Stimulated activated naive CD8-positive, alpha-beta T cell treated with anti-CD3 and anti-CD28 coated beads, Interleukin-15, Interleukin-2, amounts not matched to agents 100 U/mL and 50 U/mL, for 24 hours (primary cell): ENCODE measurements at places on chromosomes 1 and 21.

GRCh38 chr1:28058168-28058567, 30.2 kb downstream of the EYA3 start:
- no peak for DNase-seq

DNA sequence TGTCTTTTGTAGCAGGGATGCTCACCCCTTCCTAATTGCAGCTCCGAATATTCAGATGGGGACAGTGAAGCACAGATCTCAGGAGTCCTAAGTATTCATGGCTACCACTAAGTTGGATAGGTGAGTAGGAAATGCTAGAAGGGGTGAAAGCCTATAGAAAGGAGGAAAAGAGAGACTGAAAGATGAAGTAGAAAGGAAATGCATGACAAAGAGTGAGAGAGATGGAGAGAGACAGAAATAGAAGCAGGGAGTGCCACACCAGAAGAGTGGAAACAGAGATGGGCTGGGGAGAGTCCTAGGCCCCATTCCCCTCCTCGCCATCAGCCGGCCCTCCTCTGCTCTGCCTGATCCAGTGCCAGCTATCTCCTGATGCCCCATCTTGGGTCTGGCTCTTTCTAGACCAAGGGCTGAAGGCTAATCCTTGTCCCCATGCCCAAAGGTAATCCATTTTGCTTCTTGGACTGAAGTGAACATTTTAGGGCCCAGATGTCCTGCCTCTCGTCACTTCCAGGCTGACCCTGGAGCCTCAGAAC, 2.0 kb downstream of the PEA15 start:
- no peak for DNase-seq

GRCh38 chr1:39023140-39023539, 3.0 kb upstream of the NDUFS5 start:
- DNase-seq: no peak

DNA sequence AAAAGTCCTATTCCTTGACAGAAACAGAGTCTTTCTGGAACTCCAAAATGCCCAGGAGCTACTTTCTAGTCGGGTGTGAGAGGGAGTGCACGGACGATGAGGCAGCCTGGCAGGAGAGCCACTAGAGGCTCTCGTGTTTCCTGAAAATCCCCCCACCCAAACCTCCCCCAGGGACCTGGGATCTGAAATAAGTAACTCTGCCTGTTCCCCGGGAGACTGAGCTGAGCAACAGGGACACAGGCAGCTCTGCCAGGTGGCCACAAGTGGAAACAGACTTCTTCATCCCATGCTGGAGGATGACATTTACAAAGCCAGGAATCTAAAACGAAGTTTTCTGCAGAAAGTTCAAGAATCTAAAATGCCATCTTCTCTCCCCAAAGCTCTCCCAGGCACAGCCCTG, 77.1 kb downstream of the ITPKB start:
- no peak for DNase-seq

- no peak for DNase-seq
These were observed 57.9 kb upstream of the GJB5 start for GRCh38 chr1:34696981-34697380.

DNA sequence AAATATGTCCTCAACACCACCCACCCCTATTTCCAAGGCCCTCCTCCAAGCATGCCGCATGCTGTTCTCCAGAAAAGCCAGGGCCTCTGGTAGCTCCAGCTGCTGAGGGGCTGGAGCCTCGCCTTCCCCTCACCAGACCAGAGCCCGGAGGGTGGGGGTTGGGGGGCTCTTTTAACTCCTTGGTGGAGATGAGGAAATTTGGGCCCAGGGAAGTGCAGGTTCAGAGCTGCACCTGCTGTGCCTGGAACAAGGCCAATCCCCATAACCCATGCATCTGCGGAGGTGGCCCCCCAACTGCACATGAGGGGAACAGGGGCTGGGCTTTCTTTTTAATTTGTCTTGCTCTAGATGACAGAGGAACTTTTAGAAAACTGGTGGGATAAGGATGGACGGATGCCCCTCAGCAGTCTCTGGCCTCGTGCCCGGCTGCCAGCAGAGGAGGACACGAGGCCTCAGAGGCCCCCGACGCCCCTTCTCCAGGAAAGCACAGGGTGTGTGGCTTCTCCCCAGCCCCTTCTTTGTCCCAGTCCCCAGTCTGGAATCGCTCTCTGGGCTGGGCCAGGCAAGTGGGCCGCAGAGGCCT, 550 bp upstream of the SELENON start:
- DNase-seq: no peak

- no peak for DNase-seq
These were observed 36.0 kb downstream of the RRP1 start for GRCh38 chr21:43825242-43825935.

DNA sequence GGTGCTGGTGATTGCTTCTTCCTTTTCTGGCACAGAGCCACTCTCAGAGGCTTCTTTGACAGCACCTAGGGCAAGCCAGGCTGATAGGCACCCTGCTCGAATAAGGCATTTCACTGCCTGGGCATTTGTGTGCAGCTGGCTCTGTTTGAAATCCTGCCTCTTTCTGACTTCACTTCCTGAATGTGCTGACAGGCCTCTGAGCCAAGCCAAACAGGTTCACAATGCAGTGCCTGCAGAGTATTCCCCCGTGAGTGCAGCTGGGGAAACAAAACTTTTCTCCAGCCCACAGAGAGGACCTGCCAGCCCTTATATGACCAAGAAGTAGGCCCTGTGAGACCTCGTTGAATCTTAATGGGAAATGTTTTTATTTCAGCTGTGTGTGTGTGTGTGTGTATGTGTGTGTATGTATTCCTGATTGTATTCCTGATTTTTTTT, 10.4 kb downstream of the JUN start:
- no peak for DNase-seq

DNA sequence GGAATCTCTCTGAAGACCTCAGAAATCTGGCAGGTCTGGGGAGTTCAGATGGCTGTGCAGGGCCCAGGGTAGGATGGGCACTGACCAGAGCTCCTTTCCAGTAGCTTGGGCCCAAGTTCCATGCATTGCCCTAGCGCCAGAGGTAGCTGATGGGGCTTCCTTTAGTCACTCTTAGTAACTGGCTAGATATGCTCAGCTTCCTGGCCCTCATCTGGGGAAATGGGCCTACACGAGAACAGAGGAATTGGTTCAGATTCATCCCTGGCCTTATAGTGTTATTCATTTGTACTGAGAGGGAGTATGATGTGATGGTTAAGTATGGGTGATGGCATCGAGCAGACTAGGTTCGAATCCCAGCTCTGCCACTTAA, 15.5 kb upstream of the PSMB2 start:
- DNase-seq: no peak

GRCh38 chr1:182802006-182802803, 12.6 kb downstream of the NPL start:
- no peak for DNase-seq

GRCh38 chr1:12602659-12603024, 15.4 kb downstream of the DHRS3 start:
- DNase-seq: no peak

DNA sequence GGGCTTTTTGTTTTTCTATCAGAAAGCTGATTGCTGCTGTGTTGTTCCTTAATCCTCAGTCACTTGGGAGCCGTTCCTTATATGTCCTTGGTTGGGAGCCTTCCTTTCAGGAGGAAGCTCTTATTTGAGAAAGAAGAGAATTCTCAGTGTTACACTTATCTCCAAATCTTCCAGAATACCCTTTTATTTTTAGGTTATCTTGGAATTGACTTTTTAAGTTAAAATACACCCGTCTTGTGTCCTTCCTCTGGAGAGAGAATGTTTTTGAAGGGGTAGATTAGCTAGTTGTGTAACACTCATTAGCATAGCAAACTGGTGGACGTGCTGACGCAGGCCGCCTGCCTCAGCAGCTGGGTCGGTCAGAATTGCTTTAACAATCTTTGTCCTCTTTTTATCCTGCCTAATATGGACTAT, 42.1 kb downstream of the LRRC8B start:
- no peak for DNase-seq

DNA sequence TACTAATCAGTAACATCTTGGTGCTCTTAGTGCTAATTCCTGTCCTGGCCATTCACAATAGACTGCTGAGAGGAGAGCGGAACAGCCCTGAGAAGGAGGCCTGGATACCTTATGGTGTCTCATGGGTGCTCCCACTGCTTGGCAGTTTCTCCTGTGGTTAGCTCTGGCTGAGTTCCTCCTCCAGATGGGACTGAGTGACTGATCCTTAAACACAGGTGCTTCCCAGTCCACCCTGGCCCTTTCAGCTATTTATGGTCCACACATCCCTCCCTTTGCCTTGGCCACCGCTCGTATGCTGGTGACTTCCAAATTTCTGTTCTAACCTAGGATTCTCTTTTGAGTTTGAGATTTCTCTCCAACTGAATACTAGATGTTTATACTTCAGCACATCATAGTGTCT, 157.0 kb upstream of the CACNA1E start:
- no peak for DNase-seq

GRCh38 chr21:29449306-29449950, 150.7 kb downstream of the BACH1 start:
- no peak for DNase-seq

- no peak for DNase-seq
These were observed 59.8 kb downstream of the CAPN2 start for GRCh38 chr1:223771814-223772770.

DNA sequence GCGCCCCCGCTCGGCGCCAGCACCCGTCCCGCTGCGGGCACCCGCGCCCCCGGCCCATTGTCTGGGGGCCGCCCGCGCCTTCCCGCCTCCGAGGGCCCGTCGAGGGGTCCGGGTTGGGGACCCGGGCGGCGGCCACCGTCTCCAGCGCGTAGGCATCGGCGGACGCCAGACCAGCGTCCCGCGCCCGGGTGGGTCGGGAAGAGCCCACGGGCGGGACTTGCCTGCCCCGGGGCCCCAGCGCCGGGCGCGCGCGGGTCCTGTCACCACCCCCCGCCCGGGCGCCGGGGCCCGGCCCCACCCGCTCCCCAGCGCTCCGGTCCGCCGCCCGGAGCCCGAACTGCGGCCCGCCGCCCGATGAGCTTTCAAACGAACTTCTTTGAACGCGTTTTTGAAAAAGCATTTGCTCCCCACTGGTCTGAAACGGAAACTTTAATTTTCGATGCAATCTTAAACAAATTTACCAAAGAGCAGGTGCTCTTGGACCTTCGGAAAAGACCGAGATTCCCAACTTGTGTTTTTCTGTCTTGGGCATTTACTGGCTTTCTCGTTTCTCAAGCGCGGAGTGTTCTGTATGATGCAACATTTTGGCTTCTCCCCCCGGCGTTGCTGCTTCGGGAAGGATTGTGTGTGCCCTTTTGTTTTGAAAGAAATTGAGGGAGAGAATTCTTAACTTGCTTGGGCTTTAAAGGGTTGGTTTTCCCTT, 615 bp downstream of the CLIC4 start:
- peak; percentile 38 for DNase-seq

DNA sequence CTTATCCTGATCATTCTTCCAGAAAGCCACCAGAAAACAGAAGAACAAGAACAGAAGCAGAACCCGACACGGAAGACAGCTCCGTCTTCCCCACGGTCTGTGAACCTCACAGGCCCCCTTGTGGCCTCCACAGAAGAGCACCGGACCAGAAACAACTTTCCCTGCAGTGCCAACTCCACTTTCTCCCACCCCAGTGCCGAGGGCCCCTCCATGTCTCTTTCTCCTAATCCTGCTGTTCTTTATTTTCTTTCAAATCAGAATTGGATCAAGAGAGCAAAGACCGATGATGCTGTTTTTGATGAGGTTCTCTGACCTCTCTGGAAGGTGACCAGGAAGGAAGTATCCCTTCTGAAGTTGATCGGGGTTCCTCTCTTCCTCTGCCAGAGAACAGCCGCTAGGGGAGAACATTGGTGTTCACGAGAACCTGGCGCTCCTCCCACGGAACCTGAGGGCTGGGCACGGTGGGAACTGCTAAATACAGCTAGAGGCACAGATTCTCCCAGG, 58.9 kb upstream of the CTTNBP2NL start:
- DNase-seq: peak; percentile 17

- DNase-seq: no peak
These were observed 22.0 kb downstream of the IQGAP3 start for GRCh38 chr1:156550346-156550745.

- DNase-seq: no peak
These were observed 58.6 kb upstream of the BACH1 start for GRCh38 chr21:29240136-29240535.

- DNase-seq: no peak
These were observed 31.8 kb downstream of the RUNX1 start for GRCh38 chr21:35017256-35017655.

GRCh38 chr1:41246568-41246967, 4.5 kb upstream of the SCMH1 start:
- no peak for DNase-seq

- no peak for DNase-seq
These were observed 86.8 kb downstream of the ATP1B1 start for GRCh38 chr1:169193191-169193850.

DNA sequence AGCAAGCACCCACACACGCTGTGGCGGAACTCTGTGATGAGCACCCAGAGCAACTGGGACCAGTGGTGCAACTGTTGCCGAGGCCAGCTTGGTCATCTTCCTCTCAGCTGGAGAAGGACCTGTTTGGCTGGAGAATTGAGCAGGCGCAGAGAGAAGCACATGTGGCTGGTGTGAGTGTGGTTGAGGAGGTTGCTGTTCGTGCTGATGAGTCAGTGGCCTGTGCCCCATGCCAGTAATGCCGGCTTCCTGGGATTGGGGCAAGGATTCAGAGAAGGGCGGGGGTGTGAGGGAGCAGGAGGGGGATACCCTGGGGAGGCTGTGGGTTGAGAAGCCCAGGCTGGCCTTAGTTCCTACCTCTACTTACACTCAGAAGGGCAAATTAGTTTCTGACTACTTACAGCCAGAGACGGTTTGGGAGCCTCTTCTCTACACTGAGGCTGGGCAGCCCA, 57.5 kb upstream of the EPS8L3 start:
- DNase-seq: peak; percentile 60

GRCh38 chr1:23869051-23869450, 961 bp upstream of the FUCA1 start:
- no peak for DNase-seq

DNA sequence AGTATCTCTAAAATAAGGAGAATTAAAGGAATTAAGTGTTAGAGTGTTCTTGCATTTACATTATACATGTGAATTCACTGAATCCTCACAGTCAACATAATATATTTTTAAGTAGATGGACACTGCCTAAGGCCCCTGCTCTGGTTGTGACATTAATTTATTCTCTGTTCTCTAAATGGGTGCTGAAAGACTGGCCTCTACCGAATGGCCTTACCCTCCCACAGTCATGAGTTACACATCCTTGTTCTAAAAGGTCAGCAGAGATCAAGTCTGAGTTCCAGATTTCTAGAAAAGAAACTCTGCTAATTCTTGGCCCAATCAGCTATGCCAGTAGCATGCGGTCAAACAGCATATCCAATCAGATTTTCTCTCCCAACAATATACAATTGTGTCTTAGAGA, 193.2 kb downstream of the TM2D1 start:
- DNase-seq: no peak

DNA sequence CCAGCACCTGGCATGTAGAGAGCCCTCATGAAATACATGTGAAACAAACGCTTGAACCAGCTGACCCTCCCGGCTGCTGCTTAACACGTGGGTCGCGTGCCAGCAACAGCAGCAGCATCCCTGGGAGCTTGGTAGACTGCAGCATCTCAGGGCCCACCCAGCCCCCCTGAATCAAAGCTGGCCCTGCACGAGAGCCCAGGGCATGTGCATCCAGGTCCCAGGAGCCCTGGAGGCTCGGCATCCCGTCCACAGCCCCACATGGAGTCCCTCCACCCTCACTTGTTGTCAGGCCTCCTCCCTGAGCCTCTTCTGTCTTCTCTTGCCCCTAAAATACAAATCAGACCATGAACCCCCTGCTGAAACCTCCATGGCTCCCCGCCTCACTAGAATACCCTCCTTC, 123.1 kb downstream of the MATN1 start:
- DNase-seq: no peak

GRCh38 chr1:154845174-154845573, 24.9 kb downstream of the KCNN3 start:
- DNase-seq: no peak

- no peak for DNase-seq
These were observed 63.5 kb downstream of the DISC1 start for GRCh38 chr1:231690059-231690458.
